Vagina (tissue), 2 donors: ENCODE measurements at places on chromosomes 7 and 10.
A peak's percentile ranks its signal among the peaks of the same experiment; 100 is the strongest.

DNA sequence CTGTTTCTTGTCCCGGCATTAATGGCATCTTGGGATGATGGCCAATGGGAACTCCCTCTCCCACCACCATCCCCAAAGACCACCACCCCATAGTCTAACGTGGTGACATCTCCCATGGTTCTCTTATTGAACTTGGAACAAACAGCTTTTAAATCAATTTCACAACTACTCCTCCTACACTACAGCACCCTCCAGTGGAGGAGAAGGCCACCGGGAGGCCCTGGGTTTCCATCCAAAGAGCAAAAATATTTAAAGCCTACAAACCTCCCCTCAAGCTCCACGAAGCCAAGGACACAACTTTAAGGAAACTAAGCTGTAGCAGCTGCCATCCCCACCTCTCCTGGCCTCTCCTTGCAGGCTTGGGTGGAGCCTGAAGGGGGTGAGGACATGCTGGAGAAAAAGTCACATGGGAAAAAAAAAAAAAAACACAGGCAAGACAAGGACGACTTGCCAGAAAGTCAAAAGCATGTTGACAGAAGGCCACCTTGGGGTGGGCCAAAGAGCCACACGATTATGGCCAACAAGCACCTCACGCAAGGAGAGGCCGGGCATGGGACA lies 94.0 kb upstream of the LANCL2 start:
- DNase-seq: peak; percentile 64

GRCh38 chr10:80171248-80171660 lies 34.1 kb downstream of the ANXA11 start:
- DNase-seq: no peak

DNA sequence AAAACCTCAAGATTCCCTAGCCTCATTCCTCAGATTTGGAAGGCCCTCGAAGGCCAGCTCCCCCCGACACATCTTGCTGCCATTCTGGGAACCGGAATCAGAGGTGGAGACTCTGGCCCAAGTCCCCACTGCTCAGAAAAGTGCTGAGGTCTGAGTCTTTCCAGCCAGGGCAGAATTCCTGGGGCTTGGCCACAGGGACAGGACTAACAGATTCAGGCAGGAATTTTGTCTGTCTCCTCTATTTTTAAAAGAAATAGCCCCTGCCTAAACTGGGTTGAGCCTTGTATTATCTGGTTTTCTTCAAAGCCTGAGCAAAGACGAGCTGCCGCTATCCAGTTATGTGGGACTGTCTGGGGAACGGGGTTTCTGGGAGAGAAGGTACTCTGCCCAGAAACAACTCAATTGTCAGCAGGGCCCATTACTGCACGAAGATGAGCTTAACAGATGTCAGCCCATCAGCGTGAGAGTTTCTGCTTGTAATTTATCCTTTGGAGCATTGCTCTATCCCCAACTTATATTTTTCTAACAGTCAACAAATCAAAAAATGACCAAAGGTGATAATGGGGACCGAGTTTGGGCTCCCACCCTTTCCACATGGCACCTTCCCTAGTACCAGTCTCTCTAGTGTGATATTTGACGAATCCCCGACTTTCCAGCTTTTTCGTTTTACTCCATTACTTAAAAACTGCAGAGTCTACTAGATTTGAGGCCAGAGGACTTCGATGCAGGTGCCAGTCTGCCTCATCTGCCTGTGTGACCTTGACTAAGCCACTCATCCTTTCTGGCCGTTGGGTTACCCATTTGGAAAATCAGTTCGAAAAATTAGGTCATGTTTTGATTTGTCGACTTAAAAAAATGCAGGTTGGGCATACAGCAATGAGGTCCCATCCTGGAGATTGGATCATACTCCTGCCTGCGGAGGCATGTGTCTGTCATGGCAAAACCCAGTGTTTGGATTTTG lies 110.9 kb downstream of the WDR11 start:
- no peak for DNase-seq

DNA sequence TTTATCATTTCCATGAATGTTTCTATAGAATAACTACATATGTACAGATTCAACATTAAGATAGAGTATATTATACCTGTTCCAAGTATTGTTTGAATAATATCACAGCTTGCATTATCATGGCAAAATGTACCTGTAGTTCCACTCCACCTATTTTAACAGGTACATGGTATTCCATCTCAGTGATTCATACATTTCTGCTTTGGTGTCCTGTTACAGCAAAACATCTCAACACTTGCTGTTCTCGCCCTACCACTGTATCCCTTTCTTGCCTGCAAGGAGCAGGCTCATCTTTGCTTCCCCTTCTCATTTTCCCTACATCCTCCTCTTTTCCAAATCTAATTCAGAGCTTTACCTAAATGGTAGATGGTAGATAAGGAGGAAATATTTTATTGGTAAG lies 27.1 kb upstream of the SGCE start:
- DNase-seq: no peak

- DNase-seq: no peak
Observed at GRCh38 chr10:48758411-48758810, 73.7 kb downstream of the WDFY4 start.

DNA sequence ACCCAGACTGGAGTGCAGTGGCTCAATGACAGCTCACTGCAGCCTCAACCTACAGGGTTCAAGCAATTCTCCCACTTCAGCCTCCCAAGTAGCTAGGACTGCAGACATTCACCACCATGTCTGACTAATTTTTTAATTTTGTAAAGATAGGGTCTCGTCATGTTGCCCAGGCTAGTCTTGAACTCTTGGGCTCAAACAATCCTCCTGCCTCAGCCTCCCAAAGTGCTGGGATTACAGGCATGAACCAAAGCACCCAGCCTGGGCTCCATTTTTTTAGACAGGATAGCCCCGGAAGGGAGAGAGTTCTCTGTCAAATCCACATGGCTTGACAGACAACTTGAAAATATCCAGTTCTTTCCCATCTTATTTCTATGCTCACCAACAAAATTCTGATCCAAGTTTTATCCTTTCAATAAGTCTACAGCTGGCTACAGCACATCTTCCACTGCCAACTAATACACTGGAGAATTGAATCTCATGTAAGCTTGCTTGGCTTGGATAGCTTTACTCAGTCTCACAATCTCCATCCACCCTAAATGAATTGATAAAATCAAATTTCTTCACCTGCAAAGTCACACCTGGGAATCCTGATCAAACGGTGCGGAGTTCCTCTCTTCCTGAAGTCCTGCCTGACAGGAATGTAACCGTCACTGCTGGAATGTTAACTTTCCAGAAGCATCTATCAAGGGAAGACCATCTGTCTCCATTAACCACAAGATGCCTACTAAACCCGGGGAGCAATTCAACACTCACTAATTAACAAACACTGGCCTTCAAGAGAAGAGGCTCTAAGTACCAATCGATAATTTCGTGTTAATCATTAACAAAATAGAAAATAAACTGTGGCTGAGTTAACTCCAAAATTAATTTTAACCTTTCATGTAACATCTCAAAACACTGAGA lies 239.7 kb upstream of the MKLN1 start:
- no peak for DNase-seq
